ENCODE measurements at places on chromosomes 3 and 15. TPM values are rescaled to one million over a fixed set of nuclear protein-coding genes. Genes with fewer than 3 reads are reported as not detected.

PAK6 gene
- total RNA-seq, result 0.68 TPM

DLL4 gene
- 6.2 TPM for total RNA-seq

CLDND1 gene
- 134 TPM for total RNA-seq

HMCES gene
- total RNA-seq, result 12.0 TPM

KCNH8 gene
- total RNA-seq, result 0.07 TPM

DNA sequence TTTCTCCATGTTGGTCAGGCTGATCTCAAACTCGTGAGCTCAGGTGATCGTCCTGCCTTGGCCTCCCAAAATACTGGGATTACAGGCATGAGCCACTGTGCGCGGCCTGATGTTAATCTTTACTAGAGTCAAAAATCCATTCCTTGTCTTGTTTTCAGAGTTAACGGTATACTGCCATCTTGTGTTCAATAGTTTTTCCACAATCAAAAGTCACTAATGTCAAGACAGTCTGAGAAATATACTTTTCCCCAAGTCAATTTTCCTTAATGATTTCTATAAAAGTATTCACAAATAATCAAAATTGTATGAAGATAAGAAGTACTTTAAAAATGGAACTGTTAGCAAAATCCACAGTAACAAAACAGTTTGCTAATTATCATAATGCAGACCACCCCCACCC, 8.5 kb downstream of the CRBN start:
- no peaks in the 10 kb centered on the region for H3K27me3 ChIP-seq
- H3K4me3 ChIP-seq, result no peak overlapping the region
- peaks cover 46% of the 10 kb centered on the region for H3K36me3 ChIP-seq
- H3K4me1 ChIP-seq, result no peaks in the 10 kb centered on the region
- no peak overlapping the region for H3K27ac ChIP-seq
- DNase-seq, result no peak

- H3K27ac ChIP-seq, result no peak overlapping the region
- no peak overlapping the region for H3K4me3 ChIP-seq
- no peak for DNase-seq
- no peaks in the 10 kb centered on the region for H3K4me1 ChIP-seq
- H3K27me3 ChIP-seq, result no peaks in the 10 kb centered on the region
Measured at GRCh38 chr15:52006702-52007340, 12.2 kb upstream of the MAPK6 start.

- H3K4me3 ChIP-seq, result no peak overlapping the region
- H3K4me1 ChIP-seq, result no peaks in the 10 kb centered on the region
- no peak for DNase-seq
- no peaks in the 10 kb centered on the region for H3K27me3 ChIP-seq
- H3K36me3 ChIP-seq, result no peaks in the 10 kb centered on the region
Measured at GRCh38 chr15:94110476-94111130, 120.8 kb upstream of the MCTP2 start.

- H3K4me1 ChIP-seq, result no peaks in the 10 kb centered on the region
- no peak overlapping the region for H3K27ac ChIP-seq
- DNase-seq, result no peak
- H3K27me3 ChIP-seq, result no peaks in the 10 kb centered on the region
- H3K4me3 ChIP-seq, result no peak overlapping the region
Measured at GRCh38 chr3:47323431-47324277, 40.9 kb downstream of the KLHL18 start.

DNA sequence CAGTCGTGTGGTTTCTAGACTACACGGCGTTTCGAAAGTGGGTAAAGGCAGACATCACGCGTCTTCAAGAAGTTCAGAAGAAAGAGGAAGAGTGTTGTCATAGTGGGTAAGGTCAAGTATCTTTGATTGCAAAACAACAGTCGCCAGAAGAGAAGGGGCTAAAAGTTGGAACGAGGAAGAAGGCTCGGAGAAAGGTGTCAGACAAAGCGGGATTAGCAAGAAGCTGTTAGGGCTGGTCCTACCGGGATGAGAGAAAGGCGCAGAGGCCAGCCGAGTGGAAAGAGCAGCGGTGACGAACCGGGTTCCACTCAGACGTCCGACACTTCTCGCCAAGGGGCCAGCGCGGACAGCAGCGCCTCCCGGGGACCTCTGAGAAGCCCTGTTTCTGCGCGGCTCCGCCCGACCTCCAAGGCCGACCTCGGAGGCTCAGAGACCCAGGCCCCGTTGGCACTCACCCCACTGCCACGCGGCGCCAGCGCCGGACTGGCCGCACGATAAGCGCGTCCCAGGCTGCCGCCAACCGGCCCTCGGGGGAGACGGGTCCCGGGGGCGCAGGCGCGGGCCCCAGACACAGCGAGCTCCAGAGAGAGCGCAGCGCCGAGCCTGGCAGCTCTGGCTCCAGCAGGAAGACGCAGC, 436 bp downstream of the ADPGK start:
- no peaks in the 10 kb centered on the region for H3K36me3 ChIP-seq
- H3K27me3 ChIP-seq, result no peaks in the 10 kb centered on the region
- H3K4me3 ChIP-seq, result peak overlapping the region; percentile 95

GRCh38 chr3:169236662-169237186, 426.8 kb downstream of the MECOM start:
- H3K36me3 ChIP-seq, result no peaks in the 10 kb centered on the region
- no peak for DNase-seq
- H3K4me1 ChIP-seq, result peaks cover 20% of the 10 kb centered on the region
- no peaks in the 10 kb centered on the region for H3K27me3 ChIP-seq
- no peak overlapping the region for H3K27ac ChIP-seq

GRCh38 chr15:29799859-29800258, 22.4 kb downstream of the TJP1 start:
- H3K27ac ChIP-seq, result no peak overlapping the region
- peaks cover 10% of the 10 kb centered on the region for H3K4me1 ChIP-seq
- no peak overlapping the region for H3K4me3 ChIP-seq
- H3K27me3 ChIP-seq, result no peaks in the 10 kb centered on the region
- H3K36me3 ChIP-seq, result no peaks in the 10 kb centered on the region
- DNase-seq, result no peak

- H3K36me3 ChIP-seq, result no peaks in the 10 kb centered on the region
- no peak overlapping the region for H3K4me3 ChIP-seq
- no peak overlapping the region for H3K27ac ChIP-seq
- no peaks in the 10 kb centered on the region for H3K4me1 ChIP-seq
Measured at GRCh38 chr3:145869958-145870357, 291.0 kb downstream of the PLOD2 start.

- no peak for DNase-seq
- no peaks in the 10 kb centered on the region for H3K36me3 ChIP-seq
- H3K27me3 ChIP-seq, result no peaks in the 10 kb centered on the region
Measured at GRCh38 chr3:60178931-60179653, 1072.2 kb downstream of the FHIT start.

- H3K4me3 ChIP-seq, result no peak overlapping the region
- peaks cover 18% of the 10 kb centered on the region for H3K4me1 ChIP-seq
- peaks cover 26% of the 10 kb centered on the region for H3K36me3 ChIP-seq
- H3K27ac ChIP-seq, result no peak overlapping the region
Measured at GRCh38 chr3:123314359-123315270, 112.9 kb downstream of the SEC22A start.

GRCh38 chr15:74489518-74490338, 28.8 kb upstream of the UBL7 start:
- DNase-seq, result no peak
- H3K27me3 ChIP-seq, result no peaks in the 10 kb centered on the region

DNA sequence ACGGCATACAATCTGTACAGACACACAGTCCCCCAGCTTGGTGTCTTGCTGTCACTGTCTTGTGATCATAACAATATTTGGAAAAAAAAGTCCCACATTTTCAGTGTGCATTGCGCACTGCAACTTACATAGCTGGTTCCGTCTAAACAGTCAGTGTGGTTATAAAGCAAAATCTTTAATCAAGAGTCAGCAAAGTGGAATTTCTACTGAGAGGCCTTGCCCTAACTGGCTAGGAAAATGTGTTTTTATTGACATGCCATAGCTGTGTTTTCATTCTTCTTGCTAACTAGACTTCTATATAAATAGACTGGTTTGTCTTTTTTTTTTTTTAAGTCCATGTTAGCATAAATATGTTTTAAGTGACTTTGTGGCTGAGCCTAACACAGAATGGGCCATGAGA, 174.8 kb downstream of the POLR2M start:
- H3K27ac ChIP-seq, result no peak overlapping the region
- DNase-seq, result no peak

- no peak overlapping the region for H3K27ac ChIP-seq
- no peaks in the 10 kb centered on the region for H3K27me3 ChIP-seq
- no peaks in the 10 kb centered on the region for H3K36me3 ChIP-seq
- peaks cover 11% of the 10 kb centered on the region for H3K4me1 ChIP-seq
- DNase-seq, result no peak
- H3K4me3 ChIP-seq, result peak overlapping the region; percentile 78
Measured at GRCh38 chr3:119703820-119704531, 1.2 kb downstream of the CFAP91 start.

DNA sequence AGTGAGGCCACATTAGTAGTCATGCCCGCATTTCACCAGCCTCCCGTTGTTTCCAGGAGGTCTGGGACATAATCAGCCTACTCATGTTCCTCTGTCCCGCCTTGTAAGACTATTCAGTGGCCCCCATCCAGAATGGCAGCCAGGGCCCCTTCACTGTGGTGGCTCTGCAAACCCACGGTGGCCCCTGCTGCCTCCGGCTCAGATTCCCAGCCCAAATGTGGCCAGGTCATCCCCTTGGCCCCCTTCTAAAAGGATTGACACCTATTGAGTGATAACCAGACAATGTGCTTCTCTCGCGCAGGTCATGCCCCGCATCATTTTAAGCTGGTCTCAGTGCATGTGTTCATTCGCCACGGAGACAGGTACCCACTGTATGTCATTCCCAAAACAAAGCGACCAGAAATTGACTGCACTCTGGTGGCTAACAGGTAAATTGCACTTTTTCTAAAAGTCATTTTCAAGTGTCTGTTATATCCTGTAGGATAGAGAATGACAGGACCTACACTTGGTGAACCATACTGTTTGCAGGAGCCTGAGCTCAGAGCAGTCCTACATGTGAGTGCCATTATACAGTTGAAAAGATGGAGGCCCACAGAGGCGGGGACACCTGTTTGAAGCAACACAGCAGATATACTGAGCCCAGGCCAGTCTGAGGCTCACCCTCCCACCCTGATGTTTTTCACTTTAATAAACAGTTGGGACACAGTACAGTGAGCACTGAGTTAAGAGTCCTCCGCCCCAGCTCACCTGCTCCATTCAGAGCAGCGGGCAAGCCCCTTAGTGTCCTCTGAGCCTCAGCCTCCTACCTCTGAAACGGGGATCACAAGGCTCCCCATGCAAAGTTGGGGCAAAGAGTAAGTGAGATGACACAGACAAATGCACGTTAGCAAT, 47.7 kb downstream of the PXYLP1 start:
- peaks cover 43% of the 10 kb centered on the region for H3K4me1 ChIP-seq
- H3K4me3 ChIP-seq, result no peak overlapping the region
- no peaks in the 10 kb centered on the region for H3K36me3 ChIP-seq
- no peak for DNase-seq
- H3K27me3 ChIP-seq, result no peaks in the 10 kb centered on the region

GRCh38 chr15:29550834-29551465, 271.3 kb downstream of the TJP1 start:
- no peaks in the 10 kb centered on the region for H3K36me3 ChIP-seq
- H3K27ac ChIP-seq, result no peak overlapping the region
- H3K27me3 ChIP-seq, result no peaks in the 10 kb centered on the region
- no peaks in the 10 kb centered on the region for H3K4me1 ChIP-seq
- no peak for DNase-seq

GRCh38 chr3:38148311-38148882, 9.9 kb downstream of the MYD88 start:
- no peaks in the 10 kb centered on the region for H3K4me1 ChIP-seq
- DNase-seq, result no peak
- no peak overlapping the region for H3K4me3 ChIP-seq
- no peaks in the 10 kb centered on the region for H3K36me3 ChIP-seq
- H3K27me3 ChIP-seq, result no peaks in the 10 kb centered on the region

DNA sequence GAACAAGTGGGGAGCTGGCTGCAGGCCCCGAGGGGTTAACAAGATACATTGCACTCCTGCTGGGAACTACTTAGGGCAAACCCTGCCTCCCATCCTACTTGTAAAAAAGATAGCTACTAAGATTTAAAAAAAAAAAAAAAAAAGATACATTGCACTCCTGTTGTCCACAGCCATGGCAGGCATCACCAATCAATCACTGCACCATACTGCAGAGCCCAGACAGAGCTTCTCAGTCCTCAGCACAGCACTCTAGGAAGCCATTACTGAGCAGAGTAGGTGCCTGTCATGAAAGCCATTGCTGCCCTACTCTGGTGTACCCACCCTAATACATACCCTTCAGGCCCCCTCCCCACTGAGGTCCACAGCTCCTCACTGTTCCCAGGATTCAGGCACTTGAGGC, 64.8 kb downstream of the RASGRF1 start:
- H3K4me3 ChIP-seq, result no peak overlapping the region
- H3K27ac ChIP-seq, result no peak overlapping the region
- no peak for DNase-seq

DNA sequence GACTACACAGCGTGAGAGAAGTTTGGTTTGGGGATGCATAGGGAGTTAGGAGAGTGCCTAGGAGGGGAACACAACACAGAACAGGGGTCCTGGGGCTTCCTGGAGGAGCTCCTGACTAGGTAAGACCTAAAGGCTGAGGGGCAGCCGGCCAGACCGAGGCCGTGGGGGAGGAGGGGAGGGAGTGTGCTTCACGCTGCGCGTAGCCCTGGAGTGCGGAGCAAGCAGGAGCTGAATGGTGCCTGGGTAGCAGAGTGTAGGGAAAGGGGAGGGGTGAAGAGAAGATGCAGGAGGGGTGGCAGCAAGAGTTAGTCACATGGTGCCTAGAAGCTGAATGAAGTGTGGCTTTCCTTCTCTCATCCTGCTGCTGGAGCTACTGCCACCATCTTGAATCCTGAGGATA, 32.4 kb upstream of the HHATL start:
- DNase-seq, result no peak
- no peak overlapping the region for H3K4me3 ChIP-seq
- H3K36me3 ChIP-seq, result no peaks in the 10 kb centered on the region
- no peaks in the 10 kb centered on the region for H3K27me3 ChIP-seq
- H3K27ac ChIP-seq, result no peak overlapping the region

- no peaks in the 10 kb centered on the region for H3K36me3 ChIP-seq
- peaks cover 51% of the 10 kb centered on the region for H3K4me1 ChIP-seq
- peak overlapping the region; percentile 77 for H3K27ac ChIP-seq
- H3K4me3 ChIP-seq, result peak overlapping the region; percentile 45
- peak; percentile 48 for DNase-seq
- no peaks in the 10 kb centered on the region for H3K27me3 ChIP-seq
Measured at GRCh38 chr15:51104512-51104911, 9.8 kb upstream of the TNFAIP8L3 start.

GRCh38 chr15:97914711-97915110, 45.8 kb upstream of the ARRDC4 start:
- H3K36me3 ChIP-seq, result no peaks in the 10 kb centered on the region
- H3K27ac ChIP-seq, result no peak overlapping the region
- no peaks in the 10 kb centered on the region for H3K4me1 ChIP-seq
- no peak for DNase-seq

Measured in thoracic aorta (tissue), 2 donors.